ENCODE measurements at places on chromosomes 13 and 19. TPM values are rescaled to one million over a fixed set of nuclear protein-coding genes. Genes with fewer than 3 reads are reported as not detected.

DNA sequence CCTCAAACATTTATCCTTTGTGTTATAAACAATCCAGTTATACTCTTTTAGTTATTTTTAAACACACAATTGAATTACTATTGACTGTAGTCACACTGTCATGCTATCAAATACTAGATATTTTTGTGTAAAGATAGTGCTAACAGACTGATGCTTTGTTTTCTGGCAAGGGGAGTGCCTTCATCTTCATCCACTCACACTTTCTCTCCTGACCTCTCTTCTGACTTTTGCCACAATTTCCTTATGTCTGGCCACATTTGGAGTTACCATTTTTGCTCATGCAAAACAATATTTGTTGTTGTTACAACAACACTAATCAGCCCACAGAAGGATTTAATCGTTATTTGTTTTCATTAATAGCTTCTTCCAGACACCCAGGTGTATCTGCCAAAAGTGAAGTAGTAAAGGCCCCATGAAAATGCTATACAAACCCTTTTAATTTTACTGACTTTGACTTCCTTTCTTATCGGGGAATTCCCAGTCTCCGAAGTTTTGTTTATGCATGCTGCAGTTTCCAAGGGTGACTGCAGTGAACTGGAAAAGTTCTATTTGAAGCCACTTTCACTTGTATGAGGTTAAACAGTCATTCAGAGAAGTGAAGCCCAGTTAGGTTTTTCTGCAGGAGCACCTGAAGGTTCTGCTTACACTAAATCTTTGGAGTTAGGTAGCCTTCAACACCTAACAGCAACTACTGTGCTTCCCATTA, 66.1 kb upstream of the FRY start:
- no peak for DNase-seq
- H3K27me3 ChIP-seq: no peaks in the 10 kb centered on the region
- no peaks in the 10 kb centered on the region for H3K4me1 ChIP-seq
- H3K4me3 ChIP-seq: no peak overlapping the region
- no peaks in the 10 kb centered on the region for H3K36me3 ChIP-seq

DNA sequence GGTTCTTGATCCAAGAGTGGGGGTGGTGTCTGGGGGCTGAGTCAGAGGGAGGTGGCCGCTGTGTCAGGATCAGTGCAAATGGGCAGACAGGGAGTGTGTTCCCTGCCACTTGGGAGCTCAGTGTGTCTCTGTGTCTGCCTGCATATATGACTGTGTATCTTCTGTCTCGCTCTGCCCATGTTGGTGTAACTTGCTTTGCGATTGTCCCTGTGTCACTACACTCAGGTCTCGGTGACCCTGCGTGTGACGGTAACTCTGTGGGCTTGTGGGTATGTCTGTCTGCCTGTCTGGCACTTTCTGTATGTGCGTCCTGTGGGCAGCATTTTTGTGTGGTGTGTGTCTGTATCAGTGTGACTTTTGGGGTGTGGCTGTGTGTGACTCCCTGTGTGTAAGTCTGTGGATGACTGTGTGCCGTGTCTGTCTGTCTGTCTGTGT, 8.2 kb upstream of the ERFL start:
- H3K4me3 ChIP-seq: no peak overlapping the region
- peaks cover 10% of the 10 kb centered on the region for H3K4me1 ChIP-seq
- peaks cover 35% of the 10 kb centered on the region for H3K27me3 ChIP-seq
- H3K36me3 ChIP-seq: no peaks in the 10 kb centered on the region
- H3K27ac ChIP-seq: no peak overlapping the region
- no peak for DNase-seq

GRCh38 chr19:3105641-3106508, 11.7 kb downstream of the GNA11 start:
- DNase-seq: no peak
- H3K4me1 ChIP-seq: no peaks in the 10 kb centered on the region
- H3K27me3 ChIP-seq: no peaks in the 10 kb centered on the region
- no peak overlapping the region for H3K27ac ChIP-seq
- no peaks in the 10 kb centered on the region for H3K36me3 ChIP-seq

The SRRM5 gene
- total RNA-seq: 0.25 TPM

Measured in H1 (cell line).